B cell (primary cell): ENCODE measurements at places on chromosomes 4 and X.

GRCh38 chrX:37818031-37818430, 29.3 kb downstream of the DYNLT3 start:
- DNase-seq = peak; percentile 67

DNA sequence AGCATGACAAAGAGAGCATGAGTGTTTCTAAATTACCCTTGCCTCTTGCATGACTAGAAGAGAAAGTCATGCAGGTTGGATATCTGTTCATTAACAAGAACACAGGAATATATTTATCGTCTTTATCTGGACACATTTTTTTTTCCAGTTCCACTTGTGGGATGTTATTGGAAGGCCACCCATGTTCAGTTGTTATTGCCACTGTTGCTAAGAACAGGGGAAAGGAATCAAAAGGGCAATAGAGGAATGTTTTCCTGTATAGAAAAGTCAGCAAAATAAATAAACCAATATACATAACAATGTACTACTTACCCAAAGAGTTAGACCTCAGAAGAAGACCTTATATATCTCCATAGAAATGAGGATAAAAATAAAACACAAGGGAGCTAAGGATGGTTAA, 270.1 kb downstream of the QDPR start:
- DNase-seq = no peak

- no peak for DNase-seq
These were observed 300.2 kb downstream of the PCDH7 start for GRCh38 chr4:31020363-31020762.

- no peak for DNase-seq
These were observed 18.9 kb upstream of the HTRA3 start for GRCh38 chr4:8250637-8251036.

GRCh38 chr4:176286728-176287127, 17.7 kb upstream of the ASB5 start:
- no peak for DNase-seq

- DNase-seq = peak; percentile 54
These were observed 778 bp downstream of the CASP3 start for GRCh38 chr4:184648313-184649025.

DNA sequence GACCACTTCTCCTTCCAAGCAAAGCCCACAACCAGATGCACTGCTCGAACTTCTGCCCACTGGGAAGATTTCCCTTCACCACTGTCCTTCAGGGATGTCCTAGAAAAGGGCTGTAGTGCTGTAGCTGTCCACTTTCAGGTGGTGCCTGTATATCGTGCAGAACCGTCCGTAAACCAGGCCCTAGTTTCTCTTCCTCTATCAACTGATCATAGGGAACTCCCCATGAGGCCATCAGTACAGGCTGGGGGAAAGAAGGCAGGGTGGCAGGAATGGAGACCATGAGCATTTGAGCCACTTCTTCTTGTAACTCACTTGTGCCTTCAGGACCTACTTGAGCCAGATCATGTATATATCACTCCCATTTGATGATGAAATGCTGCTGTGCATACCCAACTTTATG, 57.3 kb upstream of the FAM9B start:
- DNase-seq = peak; percentile 55

DNA sequence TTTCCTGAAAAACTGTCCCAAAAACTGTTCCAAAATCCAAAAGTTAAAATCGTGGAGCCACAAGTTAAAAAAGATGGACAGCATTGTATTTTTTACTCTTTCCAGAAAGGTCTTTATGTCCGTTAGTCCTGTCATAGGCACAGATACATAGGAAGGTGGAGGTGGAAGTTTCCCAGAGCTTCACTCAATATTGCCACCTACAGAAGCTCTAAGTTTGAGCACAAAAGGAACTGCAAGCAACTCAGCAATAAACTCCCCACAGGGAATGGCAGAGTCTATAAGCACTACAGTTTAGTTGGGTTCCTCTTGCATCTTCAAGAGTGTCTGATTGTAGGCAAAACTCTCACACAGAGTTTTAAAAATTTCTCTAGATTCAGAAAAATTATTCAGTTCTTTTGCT, 22.0 kb upstream of the UGT2B4 start:
- no peak for DNase-seq

- no peak for DNase-seq
These were observed 76.5 kb downstream of the PCDH18 start for GRCh38 chr4:137455647-137456321.

- no peak for DNase-seq
These were observed 34.8 kb downstream of the CCNQ start for GRCh38 chrX:153564047-153564606.

DNA sequence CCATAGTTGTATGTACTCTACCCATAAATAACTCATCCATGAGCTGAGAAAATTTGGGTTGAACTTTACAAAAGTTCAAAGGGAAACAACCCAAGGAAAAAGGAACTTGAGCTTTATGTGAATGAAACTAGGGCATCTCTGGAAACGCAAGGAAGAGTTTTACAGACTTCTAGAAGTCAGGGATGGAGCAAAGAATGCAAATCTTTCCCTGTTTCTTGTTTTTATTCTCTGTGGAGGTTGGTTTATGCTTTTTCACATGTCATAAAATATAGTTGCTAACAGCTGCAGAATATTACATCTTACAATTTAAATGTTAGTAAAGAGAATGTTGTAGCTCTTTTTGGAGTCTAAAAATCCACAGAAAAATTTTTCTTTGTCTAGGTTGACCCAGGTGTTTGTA, 754.1 kb downstream of the PCDH7 start:
- no peak for DNase-seq

GRCh38 chrX:102934624-102935023, 2.4 kb upstream of the RAB40AL start:
- peak; percentile 15 for DNase-seq

GRCh38 chrX:54449929-54450328, 9.7 kb downstream of the TSR2 start:
- DNase-seq = no peak

DNA sequence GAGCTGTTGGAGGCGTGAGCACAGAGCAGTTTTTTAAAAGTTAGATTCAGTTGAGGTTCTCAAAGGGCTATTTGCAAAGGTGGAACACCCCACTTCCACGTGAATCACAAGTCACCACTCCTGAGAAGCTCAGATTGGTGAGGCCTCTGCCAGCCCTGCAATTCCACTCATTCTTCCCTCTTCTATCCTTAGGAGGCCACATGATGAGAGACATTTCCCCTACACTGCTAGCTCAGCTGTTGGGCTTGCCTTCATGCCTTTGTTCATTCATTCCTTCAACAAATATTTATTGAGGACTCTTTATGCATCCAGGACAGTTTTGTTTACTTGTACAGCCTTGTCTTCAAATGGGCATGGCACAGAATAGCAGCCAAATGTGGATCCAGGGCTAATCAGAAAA, 3.7 kb downstream of the SRPX2 start:
- DNase-seq = no peak

DNA sequence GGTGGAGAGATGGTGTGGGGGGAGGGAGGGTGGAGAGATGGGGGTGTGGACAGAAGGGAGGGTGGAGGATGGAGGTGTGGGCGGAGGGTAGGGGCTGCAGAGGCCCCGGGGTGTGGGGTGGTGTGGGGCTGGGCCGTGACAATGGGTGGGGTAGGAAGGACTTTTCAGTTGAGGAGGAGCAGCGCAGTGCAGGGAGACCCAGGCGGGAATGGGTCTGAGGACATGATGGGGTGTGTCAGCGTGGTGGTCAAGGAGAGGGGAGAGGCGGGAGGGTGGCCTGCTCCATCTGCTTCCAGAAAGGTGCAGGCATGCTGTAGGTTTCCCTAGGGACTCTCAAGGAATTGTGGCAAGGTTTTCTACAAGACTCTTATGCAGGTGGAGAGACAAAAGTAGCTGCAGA, 48.9 kb downstream of the RGS12 start:
- DNase-seq = no peak

DNA sequence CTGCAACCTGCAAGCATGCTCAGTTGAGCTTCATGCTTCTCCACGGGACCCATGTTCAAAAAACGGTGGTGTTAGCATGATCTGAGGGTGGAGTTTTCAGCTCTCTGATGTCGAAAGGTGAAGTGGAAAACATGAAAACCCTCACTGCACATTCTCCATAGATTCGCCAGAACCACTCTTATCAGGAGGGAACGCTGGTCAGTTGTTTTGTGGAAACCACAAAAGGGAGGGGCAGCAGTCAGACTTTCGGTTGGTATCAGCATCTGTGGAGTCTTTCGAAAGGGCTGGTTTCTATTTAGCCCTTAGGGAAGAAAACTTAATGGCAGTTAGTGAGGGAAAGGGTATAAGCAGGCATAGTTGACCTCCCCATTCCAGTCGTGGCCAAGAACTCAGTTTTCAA, 12.6 kb downstream of the PPA2 start:
- DNase-seq = no peak

GRCh38 chr4:67750691-67751090, 3.5 kb downstream of the GNRHR start:
- no peak for DNase-seq

- DNase-seq = no peak
These were observed 243.9 kb upstream of the VCX3A start for GRCh38 chrX:6778544-6779503.

GRCh38 chr4:187840814-187841213, 154.8 kb upstream of the ZFP42 start:
- DNase-seq = no peak

DNA sequence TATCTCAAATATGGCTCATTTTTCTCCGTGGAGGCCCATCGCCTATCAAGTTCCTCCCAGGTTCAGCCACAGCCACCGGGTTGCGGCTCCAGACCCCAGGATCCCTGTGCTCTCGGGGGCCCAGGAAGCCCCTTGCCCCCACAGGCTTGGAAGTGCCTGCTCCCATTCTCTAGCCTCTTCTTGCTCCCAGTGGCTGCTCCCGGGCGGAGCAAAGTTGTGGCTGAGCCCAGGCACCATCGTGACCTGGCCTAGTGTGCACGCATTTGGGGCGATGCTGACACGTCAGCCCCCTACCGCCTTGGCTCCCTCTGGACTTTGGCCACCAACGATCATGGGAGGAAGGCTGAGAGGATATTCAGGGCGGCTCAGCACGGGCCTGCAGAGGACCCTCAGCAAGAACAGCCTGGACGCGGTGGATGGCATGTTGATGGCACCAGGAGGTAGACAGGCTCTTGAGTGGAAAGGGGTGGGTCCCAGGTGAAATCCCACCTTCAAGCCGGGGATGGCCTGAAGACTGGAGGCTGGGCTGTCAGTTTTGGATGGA, 419.4 kb upstream of the AGA start:
- no peak for DNase-seq

GRCh38 chrX:21295246-21295820, 78.9 kb upstream of the CNKSR2 start:
- no peak for DNase-seq

GRCh38 chr4:8586671-8587468, 5.7 kb upstream of the CPZ start:
- DNase-seq = no peak

DNA sequence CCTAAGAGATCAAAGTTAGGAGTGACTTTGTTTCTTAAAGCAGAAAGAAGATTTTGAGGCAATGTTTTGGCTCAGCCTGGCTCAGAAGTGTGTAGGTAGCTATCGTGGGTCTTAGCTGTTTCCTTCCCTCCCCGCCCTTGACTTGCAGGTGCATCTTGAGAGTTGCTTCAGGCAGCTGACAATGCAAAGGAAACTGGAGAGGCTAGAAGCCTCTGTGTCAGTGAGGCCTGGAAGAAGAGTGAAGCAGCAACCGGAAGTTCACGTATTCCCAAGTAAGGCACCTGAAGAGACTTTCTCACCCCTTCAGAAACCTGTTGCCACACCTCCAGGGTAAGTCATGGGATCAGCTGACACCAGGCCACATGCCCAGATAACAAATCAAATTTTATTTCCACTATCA, 10.6 kb upstream of the XKRX start:
- no peak for DNase-seq

GRCh38 chr4:898869-899555, 33.1 kb downstream of the GAK start:
- no peak for DNase-seq

DNA sequence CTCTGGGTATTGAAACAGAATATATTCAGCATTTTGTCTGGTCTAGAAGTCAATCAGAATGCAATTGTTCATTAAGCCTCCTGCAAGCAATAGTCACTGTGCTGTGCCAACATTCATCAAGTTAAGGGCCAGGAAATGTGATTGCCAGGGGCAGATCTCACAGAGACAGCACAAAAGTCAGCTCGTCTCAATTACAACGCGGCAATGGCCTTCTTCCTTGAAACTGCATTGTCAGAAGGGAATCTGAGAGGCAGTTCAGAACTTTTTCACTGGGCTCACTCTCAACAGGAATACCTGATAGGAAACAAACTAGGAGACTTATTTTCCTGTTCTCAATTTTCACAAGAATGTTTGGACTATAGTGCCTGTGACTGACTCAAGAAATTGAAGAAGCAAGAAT, 131.1 kb upstream of the NR3C2 start:
- DNase-seq = no peak

- DNase-seq = no peak
These were observed 174.2 kb upstream of the NOCT start for GRCh38 chr4:138841343-138841742.

GRCh38 chr4:84677093-84677492, 94.2 kb downstream of the CDS1 start:
- no peak for DNase-seq

GRCh38 chr4:185868983-185869382, 57.0 kb upstream of the SORBS2 start:
- no peak for DNase-seq

GRCh38 chrX:6371353-6371752, 142.7 kb upstream of the NLGN4X start:
- DNase-seq = no peak

DNA sequence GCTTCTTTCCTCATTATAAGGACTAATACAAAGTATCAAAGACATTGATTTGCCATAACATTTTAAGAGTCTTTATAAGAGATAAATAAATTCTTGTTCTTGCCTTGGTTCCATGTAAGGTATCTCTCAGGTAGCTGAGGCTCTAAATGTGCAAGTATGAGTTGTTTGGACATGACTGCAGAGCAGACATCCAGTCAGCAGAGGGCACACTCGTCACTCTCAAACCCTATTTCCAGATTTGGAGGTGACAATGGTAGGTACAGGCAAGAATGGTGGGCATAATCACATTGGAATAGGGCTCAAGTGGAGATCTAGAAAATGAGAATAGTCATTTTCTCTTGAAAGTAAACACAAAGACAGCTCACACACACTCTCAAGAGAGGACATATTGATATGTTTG, 133.3 kb upstream of the ZIC3 start:
- DNase-seq = no peak

DNA sequence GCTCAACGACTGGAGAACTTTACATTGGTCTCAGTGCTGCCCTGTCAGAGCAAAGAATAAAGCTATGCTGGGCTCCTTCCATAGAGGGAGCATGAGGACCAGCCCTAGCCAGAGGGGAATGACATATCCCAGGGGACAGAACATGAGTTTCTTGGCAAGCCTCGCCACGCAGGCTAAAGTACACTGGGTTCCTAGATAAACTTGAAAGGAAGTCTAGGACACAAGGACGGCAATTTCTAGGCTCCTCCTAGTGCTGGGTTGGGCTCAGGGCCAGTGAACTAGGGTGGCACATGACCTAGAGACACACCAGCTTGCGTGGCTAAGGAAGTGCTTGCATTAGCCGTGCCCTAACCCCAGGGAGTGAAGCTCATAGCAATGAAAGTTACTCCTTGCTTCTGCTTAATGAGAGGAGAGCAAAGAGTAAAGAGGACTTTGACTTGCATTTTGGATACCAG, 141.0 kb downstream of the MAB21L2 start:
- no peak for DNase-seq

GRCh38 chr4:88613417-88613875, 21.2 kb downstream of the HERC3 start:
- DNase-seq = peak; percentile 62
